ENCODE measurements at places on chromosomes 12 and 14. TPM values are rescaled to one million over a fixed set of nuclear protein-coding genes. Genes with fewer than 3 reads are reported as not detected.

Gene KRT86
- not detected for total RNA-seq

Gene SLC10A1
- total RNA-seq: not detected

Gene GXYLT1
- total RNA-seq: 8.2 TPM

Gene CRIP2
- total RNA-seq: 68.3 TPM

Gene ERBB3
- 0.22 TPM for total RNA-seq

Gene NEUROD4
- not detected for total RNA-seq

Gene THAP2
- 12.6 TPM for total RNA-seq

Gene RAD9B
- total RNA-seq: 0.31 TPM

Gene IFI27
- 1.7 TPM for total RNA-seq

Gene TEX22
- 2.8 TPM for total RNA-seq

Gene STYK1
- total RNA-seq: not detected

Gene TMEM229B
- 7.1 TPM for total RNA-seq

Gene KITLG
- total RNA-seq: not detected

Gene CLSTN3
- total RNA-seq: 33.9 TPM

Gene CLEC4C
- 0.39 TPM for total RNA-seq

Gene CCDC88C
- 287 TPM for total RNA-seq

Gene NPFF
- total RNA-seq: not detected

Gene NTS
- total RNA-seq: not detected

Gene KRT75
- not detected for total RNA-seq

Gene FGF6
- not detected for total RNA-seq

Gene AP5M1
- total RNA-seq: 39.2 TPM

Gene OTOGL
- total RNA-seq: not detected

Gene NANOG
- total RNA-seq: not detected

Gene IQSEC3
- not detected for total RNA-seq

Gene TOX4
- 70.9 TPM for total RNA-seq

Gene PPP4R4
- total RNA-seq: 4.3 TPM

Gene ARHGEF40
- 1.2 TPM for total RNA-seq

Gene ANKS1B
- 0.16 TPM for total RNA-seq

Gene PSMC6
- 110 TPM for total RNA-seq

Gene RASSF9
- total RNA-seq: not detected

Gene NDUFA12
- 43.7 TPM for total RNA-seq

Gene OVCH1
- not detected for total RNA-seq

Gene DYRK2
- 123 TPM for total RNA-seq

Gene MIPOL1
- total RNA-seq: not detected

Gene NFE2
- 0.20 TPM for total RNA-seq

Gene PLEKHH1
- total RNA-seq: 0.16 TPM

Gene WNT1
- total RNA-seq: 2.7 TPM

Gene CLEC4A
- total RNA-seq: 0.39 TPM

Gene FOXN3
- total RNA-seq: 127 TPM

Gene PSME1
- 166 TPM for total RNA-seq

Gene FLVCR2
- 0.71 TPM for total RNA-seq

Data from CD4-positive, alpha-beta T cell (primary cell).